Liver (tissue), 10 donors: ENCODE measurements at places on chromosomes 13 and 19.

DNA sequence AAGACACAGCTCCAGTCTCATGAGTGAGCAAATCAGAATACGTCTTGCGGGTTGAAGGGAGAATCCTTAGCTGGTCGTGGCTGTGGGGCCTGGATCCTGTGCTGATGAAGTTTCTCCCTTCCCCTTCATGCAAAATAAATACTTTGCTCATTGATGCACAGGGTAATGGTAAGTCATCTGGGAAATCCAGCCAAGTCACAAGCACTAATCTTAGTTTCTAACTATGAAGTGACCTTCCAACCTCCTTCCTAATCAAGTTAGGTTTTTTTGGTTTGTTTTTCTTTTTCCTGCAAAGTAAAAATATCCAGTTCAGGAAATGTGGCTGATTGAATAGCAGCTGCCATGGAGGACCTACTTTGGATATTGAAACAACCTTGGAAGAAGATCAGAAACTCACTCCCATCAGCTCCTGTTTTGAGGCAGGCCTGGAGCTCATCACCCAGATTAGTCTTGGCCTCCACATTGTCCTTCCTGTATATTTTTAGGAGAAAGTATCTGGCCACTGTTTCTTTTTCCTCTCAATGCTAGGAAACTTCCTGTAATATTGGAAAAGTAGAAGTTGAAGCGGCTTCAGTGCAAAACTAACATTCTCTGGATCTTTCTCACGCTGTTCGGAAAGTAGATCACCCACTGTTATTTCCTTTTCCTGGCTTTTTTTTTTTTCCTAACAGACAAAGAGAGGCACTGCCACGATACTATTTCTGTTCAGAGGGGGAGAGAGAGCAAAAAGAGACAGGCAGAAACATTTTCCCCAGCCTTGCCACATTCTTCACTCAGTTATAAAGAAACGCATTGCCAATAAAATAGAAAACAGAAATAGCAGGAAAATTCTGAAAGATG lies 12.3 kb upstream of the ARL11 start:
- DNase-seq: no peak

- DNase-seq: no peak
Measured at GRCh38 chr13:31151837-31152236, 9.9 kb downstream of the HSPH1 start.

DNA sequence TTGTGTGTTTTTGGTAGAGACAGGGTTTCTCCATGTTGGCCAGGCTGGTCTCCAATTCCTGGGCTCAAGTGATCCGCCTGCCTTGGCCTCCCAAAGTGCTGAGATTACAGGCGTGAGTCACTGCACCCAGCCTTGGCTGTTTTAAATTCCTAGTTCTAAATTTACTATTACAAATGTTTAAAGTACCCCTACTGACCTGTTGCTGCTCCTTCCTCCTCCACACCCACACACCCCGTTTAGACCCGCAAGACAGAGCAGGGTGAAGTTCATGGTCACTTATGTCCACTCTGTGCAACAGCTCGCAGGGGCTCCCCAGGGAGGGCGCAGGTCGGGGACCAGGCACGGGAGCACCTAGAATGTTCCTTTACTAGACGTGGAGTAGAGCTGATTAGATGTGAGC lies 28.7 kb downstream of the TMEM161A start:
- DNase-seq: no peak

GRCh38 chr13:97574926-97575325 lies 141.0 kb downstream of the RAP2A start:
- DNase-seq: no peak

DNA sequence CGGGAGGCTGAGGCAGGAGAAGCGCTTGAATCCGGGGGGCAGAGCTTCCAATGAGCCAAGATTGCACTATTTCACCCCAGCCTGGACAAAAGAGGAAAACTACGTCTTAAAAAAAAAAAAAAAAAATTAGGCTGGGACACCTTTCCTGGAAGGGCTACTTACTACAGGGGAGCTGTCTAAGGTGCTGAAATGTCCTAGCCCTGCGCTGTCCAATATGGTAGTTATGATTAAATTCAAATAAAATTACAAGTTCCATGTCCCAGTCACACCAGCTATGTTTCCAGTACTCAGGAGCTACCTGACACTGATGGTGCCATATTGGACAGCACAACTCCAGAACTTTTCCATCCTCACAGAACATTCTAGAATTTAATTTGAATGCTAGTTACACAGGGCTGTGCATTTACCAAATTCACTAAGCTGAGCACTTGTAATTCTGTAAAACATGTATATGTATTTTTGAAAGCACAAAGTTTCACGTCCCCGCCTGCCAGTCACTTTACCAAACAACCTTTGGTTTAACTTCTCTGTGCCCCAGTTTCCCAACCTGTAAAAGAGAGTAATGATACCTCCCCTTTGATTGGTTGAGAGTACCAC lies 9.2 kb upstream of the ZSCAN22 start:
- no peak for DNase-seq

- DNase-seq: no peak
Measured at GRCh38 chr19:13951799-13952153, 533 bp upstream of the DCAF15 start.

DNA sequence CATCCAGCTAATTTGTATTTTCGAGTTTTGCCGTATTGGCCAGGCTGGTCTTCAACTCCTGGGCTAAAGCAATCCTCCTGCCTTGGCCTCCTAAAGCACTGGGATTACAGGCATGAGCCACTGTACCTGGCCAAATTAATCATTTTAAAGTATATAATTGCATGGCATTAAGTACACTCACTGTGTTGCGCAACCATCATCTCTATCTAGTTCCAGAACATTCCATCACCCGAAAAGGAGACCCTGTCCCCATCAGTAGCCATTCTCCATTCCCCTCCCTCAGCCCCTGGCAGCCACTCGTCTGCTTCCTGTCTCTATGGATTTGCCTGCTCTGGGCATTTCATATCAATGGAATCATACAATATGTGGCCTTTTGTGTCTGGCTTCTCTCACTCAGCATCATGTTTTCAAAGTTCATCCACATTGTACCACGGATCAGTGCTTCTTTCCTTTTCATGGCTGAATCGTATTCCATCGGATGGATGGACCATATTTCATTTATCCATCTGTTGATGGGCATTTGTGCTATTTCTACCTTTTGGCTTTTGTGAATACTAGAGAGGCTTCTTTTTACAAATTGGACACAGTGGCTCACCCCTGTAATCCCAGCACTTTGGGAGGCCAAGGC lies 13.1 kb downstream of the PGPEP1 start:
- no peak for DNase-seq

GRCh38 chr19:46648961-46649960 lies 11.7 kb downstream of the DACT3 start:
- no peak for DNase-seq

DNA sequence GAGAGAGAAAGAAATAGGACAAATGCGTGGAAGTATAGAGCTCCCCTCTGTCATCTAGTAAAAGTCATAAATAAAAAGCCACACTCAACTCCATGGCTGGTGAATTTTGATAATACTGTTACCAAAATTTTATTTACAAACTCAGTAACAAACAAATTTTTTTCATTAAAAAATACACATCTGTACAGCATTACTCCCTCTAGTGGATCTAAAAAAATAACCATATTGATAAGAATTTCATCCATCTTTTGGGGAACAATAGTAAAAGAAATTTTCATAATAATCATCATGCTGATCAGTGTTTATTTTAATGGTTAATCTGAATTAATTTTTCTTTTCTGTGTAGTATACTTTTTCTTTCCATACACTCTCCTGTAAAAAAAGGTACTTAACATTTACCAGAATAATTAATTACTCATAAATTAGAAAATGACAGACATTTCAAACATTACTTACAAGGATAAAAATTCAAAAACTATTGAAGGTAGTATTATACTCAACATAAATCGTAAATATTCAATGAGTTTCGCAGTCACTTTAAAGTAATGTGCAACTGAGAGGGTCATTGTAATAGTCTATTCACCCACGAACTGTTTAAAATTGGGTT lies 173.5 kb upstream of the LSM14A start:
- DNase-seq: no peak

DNA sequence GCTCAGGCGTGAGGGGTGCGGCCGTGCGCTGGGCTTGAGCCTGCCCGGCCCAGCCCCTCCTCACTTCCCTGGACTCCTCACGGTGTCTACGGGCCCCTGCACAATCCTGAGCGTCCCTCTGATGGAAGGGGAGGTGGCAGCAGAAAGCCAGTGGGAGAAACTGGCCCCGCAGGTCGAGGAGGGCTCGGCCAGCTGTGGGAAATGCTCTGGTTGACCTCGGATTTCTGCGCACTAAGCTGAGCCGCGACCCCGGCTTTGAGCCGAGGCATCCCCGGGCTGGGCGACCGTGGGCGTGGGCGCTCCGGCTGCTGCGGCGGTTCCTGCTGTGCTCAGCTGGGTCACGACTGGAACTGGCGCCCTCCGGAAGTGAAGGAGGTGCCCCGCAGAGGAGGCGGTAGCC lies 70.1 kb downstream of the ZNF208 start:
- DNase-seq: no peak

GRCh38 chr13:106532111-106532929 lies 3.1 kb downstream of the EFNB2 start:
- no peak for DNase-seq

DNA sequence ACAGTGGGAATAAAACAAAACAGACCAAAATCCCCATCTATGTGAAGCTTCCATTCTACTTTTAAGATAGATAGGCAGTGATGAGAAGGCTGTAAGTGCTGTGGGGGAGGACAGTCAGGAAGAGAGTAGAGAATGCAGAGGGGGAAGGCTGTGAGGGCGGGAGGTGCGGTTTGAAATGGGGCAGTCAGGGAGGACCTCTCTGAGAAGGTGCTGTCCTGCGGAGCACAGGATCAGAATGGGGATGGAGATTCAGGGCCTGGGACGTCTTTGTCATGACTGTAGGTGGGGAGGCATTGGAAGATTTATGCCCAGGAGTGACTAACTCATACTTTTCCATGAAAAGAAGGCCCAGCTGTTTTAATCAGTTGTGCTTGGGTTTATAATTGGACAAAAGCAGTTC lies 3.9 kb upstream of the GPR183 start:
- DNase-seq: no peak

- DNase-seq: no peak
Measured at GRCh38 chr13:33872005-33872351, 54.0 kb downstream of the RFC3 start.

- no peak for DNase-seq
Measured at GRCh38 chr19:35217649-35217990, 10.9 kb downstream of the FAM187B start.

- no peak for DNase-seq
Measured at GRCh38 chr19:11323601-11324078, 15.8 kb downstream of the RAB3D start.

DNA sequence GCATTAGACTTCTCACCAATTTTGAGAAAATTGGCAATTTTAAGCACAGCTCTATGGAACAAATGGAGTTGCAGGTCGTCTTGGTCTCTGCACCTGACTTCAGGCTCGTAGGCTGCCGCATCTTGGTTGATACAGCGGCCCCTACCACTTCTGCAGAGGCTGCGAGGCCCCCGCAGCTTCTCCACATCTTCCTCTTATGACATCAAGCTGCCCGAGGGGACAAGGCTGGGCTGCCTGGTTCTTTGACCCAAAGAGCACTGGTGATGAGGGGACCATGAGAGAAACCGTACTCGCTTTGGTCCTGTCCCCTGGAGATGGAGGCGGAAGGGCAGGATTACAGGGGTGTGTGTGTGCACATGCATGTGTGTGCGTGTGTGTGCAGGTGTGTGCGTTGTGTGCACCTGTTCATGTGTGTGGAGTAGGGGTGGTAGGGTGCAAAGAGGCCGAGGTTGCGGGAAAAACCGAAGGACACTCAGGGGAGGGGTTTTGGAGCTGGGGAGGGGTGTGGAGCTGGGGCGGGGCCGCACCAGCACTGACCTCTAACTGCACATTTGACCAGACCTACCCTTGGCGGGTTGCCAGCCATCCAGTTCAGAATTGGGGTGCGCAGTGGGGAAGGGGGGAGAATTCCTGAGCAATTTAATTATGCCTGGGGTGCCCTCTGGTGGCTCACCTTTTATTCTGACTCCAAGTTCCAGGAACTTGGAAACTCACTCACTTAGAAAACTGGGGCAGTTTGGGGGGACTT lies 65.1 kb upstream of the ARHGEF7 start:
- no peak for DNase-seq

DNA sequence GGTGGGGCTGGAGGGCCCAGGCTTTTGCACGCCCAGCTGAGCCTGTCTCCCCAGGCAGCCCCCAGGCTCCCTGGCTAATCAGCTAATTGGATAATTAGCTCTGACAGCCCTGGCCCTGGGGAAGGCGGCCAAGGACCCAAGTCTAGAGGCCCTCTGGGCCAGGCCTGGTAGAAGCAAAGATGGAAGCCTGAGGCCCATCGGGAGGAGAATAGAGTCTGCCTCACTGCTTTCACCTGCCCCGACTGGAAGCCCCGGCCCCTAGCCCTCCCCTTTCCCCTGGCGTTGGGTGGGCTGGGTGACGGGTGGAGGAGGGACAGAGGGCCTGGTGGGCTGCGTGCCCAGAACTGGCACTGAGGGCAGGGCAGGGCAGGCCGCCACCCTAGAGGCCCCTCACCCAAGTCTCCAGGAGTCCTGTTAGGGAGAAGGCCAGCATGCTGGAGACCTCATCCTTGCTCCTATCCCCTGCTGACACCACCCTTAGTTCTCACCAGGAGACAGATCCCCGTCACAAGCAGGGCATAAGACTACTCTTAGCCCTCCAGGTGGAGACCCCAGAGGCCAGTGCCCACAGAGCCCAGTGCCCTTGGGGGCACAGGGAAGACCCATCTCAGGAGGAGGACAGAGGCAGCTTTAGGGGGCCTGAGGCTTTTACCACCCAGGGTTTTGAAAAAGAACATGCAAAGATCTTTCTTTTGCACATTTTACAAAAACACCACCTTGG lies 12.0 kb downstream of the LYL1 start:
- no peak for DNase-seq

DNA sequence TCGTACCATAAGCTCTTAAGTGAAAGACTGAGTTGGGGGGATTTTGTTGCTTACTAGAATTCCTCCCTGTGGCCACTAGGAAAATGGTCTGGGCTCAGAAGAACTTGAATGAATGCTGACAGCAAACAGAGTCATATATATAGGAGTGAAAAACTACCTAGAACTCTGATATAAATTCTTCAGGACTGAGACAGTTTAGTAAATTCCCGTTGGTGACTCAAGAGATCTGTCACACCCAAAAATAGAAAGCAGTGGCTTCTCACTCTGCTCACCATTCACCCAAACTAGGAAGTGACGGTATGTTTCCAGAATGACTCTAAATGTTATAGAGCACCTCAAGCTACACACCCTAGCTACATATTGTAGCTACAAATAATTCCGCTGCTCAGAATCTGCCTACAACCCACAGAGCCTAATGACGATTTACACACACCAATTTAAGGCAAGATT lies 116.2 kb downstream of the TBC1D4 start:
- no peak for DNase-seq
